Stimulated activated CD8-positive, alpha-beta memory T cell treated with anti-CD3 and anti-CD28 coated beads, Interleukin-7, amount 100 ng/mL, for 24 hours (primary cell): ENCODE measurements at places on chromosomes 3 and 15.

DNA sequence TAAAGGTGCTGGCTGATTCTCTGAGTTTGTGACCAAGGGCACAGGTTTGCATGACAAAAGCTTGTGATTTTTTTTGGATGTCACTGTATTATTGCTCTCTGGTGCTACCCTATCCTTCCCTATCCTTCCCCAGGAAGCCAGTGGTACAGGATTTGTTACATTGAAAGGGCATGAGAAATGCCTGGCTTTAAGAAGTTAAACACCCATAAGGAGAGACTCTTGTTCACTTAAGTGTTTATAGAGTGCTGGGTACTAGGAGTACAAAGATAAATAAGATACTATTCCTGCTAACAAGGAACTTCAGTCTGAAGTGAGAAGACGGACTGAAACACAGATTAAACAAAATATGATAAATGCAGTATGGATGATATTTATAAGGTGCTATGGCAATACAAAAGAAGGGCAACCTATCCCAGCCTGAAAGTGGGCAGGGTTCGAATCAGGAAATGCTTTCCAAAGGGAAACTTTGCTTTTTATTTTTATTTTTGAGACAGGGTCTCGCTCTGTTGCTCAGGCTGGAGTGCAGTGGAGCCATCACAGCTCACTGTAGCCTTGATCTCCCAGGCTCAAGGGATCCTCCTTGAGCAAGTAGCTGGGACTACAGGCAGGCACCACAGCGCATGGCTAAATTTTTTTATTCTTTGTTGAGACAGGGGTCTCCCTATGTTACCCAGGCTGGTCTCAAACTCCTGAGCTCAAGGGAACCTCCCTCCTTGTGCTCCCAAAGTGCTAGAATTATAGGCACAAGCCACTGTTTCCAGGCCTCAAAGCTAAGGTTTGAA is 11.2 kb downstream of the LCMT2 start:
- DNase-seq, result no peak

DNA sequence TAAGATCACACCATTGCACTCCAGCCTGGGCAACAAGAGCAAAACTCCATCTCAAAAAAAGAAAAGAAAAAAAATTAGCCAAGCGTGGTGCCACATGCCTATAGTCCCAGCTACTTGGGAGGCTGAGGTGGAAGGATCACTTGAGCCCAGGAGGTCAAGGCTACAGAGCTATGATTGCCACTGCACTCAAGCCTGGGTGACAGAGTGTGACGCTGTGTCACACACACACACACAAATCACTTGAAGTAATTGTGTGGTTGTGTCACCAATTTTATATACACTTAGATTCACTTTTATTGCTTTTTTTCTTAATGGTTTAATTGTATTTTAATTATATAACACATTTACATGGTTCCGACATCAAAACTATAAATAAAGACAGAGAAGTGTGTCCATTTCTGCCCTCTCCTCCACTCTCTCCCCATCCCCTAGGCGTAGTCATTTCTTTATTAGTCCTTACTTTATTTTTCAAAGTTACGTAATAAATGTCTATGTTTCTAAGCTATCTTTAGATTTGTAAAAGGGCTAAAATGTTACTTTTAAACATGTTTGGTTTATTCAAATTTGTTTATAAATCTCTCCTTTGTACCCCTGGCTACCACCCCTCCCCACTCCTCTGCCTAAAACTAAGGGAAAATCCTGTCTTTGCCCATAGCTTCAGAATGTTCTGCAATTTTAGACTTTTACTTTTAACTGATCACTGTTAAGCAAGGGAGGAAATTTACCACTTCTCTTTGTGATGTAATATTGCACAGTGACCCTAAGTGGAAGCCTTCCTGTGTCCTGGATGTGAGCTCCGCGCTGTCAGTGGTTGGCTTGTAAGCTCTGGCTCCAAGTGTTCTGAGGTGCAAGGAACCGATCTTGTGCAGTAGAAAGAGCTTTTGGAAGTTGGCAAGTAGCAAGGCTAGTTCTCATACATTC is 10.8 kb upstream of the VILL start:
- no peak for DNase-seq

DNA sequence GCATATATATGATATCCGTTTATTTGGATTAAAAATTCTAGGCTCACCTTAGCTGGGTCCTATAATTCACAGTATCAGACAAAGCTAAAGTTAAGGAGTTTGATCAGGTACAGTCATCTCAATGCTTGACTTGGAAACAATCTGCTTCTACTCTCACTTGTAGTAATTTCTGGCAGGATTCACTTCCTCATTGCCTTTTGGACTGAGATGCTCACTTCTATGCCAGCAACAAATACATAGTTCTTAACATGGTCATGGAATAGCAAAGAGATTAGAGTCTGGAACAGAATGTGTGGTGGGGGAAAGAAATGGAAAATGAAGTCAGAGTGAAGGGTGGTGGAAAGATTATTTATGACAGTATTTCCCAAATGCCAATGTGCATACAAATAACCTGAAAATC is 693.6 kb downstream of the CADM2 start:
- no peak for DNase-seq

DNA sequence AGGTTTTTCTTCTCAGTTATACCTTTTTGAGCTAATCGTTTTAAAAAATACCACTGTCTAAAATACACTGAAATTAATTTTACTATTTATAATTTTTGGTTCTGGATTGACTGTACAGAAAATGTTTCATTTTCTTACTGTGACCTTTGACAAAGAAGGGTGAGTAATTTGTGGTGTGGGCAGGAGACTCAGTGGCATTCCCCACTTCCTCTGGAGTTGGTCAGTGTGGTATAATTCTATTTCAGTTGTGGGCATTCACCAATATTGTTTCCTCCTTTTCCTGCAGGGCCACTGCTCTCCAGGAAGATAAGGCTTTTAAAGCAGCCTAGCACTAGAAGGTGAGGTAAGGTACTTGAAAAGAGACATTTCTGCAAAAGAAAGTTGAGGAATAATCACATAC is 6.5 kb downstream of the DAG1 start:
- DNase-seq, result no peak

- no peak for DNase-seq
Observed at GRCh38 chr3:111582120-111582474, 13.0 kb downstream of the ZBED2 start.
